Kidney capillary endothelial cell (primary cell): ENCODE measurements at places on chromosomes 6 and 20.
A peak's percentile ranks its signal among the peaks of the same experiment; 100 is the strongest.

GRCh38 chr20:34874094-34874654 lies 1.5 kb upstream of the GGT7 start:
- DNase-seq = peak; percentile 87

- DNase-seq = no peak
These were observed 32.0 kb downstream of the ERMARD start for GRCh38 chr6:169783401-169783800.

GRCh38 chr20:2559279-2559626 lies 22.9 kb downstream of the TMC2 start:
- DNase-seq = peak; percentile 33

GRCh38 chr6:151058021-151058733 lies 181.6 kb upstream of the AKAP12 start:
- DNase-seq = no peak

DNA sequence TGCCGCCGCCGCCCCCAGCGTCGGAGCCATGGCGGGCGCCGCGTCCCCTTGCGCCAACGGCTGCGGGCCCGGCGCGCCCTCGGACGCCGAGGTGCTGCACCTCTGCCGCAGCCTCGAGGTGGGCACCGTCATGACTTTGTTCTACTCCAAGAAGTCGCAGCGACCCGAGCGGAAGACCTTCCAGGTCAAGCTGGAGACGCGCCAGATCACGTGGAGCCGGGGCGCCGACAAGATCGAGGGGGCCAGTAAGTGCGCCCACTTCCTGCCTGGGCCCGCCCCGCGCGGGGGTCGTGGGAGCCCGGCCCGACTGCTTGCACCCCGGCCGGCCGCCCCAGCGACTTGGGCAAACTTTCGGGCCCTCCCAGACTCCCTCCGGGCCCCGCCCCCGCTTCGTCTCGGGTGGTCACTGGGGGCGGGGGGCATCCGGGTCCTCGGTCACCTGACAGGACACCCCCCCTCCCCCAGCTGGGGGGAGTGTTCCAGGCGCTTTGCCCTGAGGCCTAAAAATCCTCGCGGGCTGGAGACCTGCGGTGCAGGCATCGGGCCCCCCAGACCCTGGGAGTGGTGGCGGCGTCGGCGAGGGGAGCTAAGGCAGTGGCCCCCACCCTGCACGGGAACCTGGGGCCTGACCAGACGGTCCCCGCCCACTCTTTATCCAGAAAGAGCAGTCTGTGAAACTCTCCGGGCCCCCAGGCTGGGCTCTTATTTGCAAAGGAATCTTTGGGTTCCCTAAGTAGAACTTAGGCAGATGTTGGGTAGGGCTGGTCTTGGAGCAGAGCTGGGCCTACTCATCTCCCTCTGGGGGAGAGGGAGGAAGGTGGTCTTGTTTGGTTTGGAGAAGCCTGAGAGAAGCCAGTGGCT lies 501 bp downstream of the PLCG1 start:
- DNase-seq = no peak

- no peak for DNase-seq
These were observed 432.2 kb downstream of the HTR1B start for GRCh38 chr6:77030929-77031674.

DNA sequence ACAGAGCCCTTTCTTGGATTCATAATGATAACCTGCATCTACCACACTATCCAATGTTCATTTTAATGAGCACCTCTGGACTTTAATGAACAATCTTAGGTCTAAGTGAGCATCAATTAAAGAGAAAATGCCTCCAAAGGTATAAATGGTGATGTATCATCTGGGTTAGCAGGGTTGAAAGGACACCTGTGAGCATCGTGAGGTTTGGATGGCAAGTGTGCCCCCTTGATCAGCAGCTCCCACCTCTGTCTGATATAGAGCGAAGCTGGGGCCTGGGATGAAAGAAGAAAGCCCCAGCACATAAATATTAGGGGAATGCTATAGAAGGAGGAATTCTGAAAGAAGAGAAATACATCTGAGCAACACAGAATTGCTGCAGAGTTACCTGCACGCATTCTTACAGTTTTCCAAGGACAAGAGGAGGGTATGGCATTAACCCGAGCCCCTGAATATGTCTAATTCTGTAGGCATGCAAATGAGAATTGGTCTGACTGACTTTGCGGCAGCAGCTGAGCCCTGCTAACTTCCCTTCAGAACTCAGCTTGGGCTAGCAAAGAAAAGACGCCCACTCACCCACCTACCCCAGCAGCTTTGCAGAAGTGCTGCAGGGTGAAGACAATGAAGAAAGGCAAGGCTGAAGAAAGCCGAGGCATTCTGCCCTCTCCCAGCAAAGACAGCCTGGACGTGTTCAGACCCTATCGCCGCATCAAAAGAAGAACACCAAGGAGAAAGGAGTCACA lies 136.2 kb downstream of the GMPR start:
- DNase-seq = no peak

DNA sequence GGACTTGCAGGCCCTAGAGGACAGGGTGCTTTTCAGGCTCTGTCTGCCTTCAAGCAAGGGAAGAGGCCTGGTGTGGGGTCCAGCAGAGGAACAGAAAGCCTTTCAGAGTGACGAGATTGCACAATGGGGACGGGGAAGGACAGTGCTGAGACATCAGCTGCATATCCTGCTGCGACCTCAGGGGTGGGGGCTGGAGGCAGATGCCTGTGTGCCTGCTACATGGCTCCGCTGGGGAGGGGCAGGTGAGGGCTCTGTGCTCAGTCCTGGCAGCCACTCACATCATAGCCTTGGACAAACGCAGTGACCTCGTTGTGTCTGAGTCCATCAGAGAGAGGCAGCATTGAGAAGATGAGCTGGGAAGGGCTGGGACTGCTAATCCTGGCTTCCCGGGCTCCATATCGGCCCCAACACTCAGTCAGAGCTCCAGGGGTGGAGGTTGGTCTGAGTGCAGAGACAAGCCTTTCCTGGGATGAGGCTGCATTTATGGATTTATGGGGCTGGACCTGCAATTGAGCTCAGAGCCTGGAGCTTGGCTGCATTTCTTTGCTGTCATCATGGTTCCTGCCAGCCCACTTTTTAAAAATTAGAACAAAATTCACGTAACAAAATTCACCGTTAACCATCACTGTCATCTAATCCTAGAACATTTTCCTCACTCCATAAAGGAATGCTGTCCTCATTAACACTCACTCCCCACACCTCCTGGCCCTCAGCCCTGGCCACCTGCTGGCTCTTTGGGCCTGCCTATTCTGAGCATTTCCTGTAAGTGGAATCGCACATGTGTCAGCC lies 196.9 kb upstream of the SLC24A3 start:
- no peak for DNase-seq

DNA sequence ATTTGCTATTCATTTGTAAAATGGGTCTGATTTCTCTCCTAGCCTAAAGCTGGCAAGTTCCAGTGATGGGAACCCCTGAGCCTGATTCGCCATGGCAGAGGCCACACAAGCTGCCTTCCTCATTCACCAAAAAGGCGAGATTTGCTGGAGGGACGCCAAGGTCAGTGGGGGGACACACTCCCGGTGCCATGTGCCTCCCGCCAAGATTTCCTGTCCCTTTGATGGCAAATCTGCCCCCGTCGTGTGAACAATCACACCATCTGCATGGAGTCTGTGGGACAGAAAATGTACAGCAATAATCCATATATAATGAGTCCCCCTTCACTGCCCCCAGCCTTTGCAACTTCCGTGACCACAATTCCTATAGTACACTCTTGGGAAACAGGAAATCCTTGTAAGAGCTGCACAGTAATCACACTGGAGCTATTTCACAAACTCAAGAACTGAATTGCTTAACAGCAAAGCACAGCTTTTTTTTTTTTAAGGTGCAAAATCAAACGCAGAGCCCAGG lies 15.7 kb upstream of the IGF2R start:
- DNase-seq = peak; percentile 22

- no peak for DNase-seq
These were observed 112.2 kb downstream of the LRFN2 start for GRCh38 chr6:40474937-40475336.

- no peak for DNase-seq
These were observed 215.1 kb upstream of the TBX18 start for GRCh38 chr6:84979541-84979940.

DNA sequence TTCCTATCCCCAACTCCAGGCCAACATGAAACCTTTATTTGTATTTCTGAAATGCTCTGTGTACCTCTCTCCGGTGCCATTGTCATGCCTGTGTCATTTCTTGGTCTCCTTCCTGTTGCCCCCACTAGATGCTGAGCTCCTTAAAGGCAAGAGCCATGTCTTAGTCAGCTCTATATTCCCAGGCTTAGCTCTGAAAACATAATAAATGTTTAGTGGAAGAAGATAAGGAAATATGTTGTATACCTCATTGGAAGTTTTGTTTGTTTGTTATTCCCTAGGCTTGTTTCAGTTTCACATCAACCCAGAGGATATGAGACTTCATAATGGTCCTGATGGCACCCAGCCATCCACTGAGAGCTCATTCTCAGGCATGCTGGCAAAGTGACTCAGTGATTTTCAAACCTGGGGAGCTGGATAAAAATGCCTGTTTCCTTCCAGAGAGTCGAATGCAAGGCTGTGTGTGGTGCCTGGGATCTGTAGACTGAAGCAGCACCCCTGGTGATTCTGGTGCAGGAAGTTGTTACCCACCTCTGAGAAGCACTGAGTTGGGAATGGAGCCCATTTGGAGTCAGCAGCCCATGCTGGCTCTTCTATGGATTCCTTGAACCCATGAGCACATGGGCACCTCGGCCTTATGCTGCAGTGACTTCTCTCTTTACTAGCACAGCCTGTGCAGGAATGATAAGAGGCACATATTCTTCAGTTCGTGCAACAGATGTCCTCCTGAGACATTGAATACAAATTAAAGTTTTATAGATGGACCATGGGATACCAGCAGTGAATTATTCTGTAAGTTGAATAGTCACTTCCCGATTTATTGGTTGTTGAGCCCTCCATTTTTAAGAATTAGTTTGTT lies 205.2 kb downstream of the FARS2 start:
- peak; percentile 83 for DNase-seq

- no peak for DNase-seq
These were observed 155.5 kb upstream of the RPS6KA2 start for GRCh38 chr6:166782520-166782919.

- DNase-seq = no peak
These were observed 9.8 kb downstream of the FOXO3 start for GRCh38 chr6:108570517-108570916.

GRCh38 chr6:137256350-137257103 lies 37.3 kb upstream of the IFNGR1 start:
- DNase-seq = no peak

DNA sequence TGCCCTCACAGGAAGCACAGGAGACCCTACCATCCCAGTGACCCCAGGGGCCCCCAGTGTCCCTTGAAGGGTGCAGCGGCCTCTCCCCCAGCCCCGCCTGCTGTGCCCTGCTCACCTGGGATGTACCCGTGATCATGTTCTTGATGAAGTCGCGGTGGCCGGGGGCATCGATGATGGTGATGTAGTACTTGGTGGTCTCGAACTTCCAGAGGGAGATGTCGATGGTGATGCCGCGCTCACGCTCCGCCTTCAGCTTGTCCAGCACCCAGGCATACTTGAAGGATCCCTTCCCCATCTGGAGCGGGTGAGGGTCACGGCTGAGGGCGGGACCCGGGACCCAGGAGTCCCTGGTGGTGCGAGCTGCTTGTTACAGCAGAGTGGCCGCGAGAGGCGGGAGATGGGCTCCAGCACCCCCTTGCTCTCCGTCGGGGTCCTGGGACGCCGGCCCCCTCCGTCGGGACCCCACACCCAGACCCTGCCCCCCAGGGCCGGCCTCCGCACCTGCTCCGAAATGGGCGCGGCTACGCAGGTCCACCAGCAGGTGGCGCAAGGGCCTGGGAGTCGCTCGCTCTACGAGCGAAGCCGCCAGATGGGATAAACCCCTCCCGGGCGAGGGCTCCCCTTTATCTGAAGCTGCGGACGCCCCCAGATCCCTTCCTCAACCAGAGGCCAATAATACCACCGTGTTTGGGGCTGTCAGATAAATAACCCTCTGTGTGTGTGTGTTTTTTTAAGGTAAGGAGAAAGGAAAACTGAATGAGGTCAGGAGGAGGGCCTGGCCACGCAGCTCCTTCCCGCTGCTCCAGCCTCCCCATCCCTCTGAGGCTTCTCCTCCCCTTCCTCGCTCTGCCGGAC lies 2.9 kb downstream of the EEF1A2 start:
- DNase-seq = peak; percentile 58

GRCh38 chr20:8221887-8222419 lies 89.9 kb downstream of the PLCB1 start:
- no peak for DNase-seq
